NCI-H187 treated with DMSO at 0.1 percent for 48 hours (cell line): ENCODE measurements at places on chromosomes 16 and 17.

DNA sequence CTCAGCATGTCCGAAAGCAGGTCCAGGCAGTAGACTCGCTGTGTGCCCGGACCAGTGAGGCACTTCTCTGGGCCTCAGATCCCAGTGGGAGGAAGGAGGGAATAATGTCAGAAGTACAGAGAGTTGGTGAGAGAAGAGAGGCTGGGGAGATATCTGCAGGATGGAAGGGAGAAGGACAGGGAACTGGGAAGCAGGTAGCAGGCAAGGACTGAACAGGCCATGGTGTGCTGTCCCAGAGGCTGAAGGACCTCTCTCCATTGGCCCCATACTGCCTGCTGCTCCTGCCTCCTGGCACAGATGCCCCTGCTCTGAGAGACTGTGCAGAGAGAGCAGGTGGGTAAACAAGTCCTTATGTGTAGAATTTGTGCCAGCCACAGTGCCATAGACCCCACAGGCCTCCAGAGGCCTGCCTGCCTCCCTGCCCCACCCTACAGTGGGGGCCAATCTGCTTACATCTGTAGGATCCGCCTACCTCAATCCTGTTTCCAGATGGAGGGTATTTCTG is 34.2 kb upstream of the CRHR1 start:
- DNase-seq = no peak

GRCh38 chr17:16444258-16444886 is 29.0 kb downstream of the TRPV2 start:
- DNase-seq = no peak

DNA sequence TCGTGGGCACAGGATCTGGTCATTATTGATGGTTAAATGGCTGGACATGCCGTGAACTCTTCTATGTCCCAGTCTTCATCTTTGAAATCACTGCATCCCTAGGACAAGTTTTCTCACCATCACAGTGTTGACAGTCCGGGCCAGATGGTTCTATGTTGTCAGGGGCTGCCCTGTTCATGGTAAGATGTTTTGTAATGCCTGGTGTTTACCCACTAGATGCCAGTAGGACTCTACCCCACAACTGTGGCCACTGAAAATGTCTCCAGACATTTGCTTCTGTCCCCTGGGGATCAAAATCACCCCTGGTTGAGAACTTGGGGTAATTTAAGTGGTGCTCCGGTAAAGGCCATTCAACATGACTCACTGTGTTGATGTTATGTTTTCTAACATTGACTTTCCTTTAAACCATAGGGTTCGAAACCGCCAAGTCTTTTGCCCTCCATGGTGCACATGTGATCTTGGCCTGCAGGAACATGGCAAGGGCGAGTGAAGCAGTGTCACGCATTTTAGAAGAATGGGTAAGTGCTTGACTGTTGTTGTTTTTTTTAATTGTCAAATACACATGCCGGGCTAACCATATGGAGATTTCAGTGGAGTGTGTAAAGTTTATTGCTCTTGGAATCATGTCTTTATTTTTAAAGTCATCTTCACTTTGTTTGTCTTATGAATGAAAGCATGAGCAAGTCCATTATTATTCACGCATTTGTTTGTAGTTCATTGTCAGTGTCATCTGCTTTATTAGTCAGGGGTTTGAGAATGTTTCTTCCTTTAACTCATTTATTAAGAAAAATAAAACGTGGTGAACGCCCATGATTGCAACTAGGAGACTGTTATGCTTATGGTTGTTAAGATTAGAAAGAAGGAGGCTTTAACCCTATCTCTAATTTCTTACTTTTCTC is 64.6 kb downstream of the WWOX start:
- DNase-seq = no peak

GRCh38 chr17:64392300-64392699 is 1.6 kb upstream of the PECAM1 start:
- no peak for DNase-seq

DNA sequence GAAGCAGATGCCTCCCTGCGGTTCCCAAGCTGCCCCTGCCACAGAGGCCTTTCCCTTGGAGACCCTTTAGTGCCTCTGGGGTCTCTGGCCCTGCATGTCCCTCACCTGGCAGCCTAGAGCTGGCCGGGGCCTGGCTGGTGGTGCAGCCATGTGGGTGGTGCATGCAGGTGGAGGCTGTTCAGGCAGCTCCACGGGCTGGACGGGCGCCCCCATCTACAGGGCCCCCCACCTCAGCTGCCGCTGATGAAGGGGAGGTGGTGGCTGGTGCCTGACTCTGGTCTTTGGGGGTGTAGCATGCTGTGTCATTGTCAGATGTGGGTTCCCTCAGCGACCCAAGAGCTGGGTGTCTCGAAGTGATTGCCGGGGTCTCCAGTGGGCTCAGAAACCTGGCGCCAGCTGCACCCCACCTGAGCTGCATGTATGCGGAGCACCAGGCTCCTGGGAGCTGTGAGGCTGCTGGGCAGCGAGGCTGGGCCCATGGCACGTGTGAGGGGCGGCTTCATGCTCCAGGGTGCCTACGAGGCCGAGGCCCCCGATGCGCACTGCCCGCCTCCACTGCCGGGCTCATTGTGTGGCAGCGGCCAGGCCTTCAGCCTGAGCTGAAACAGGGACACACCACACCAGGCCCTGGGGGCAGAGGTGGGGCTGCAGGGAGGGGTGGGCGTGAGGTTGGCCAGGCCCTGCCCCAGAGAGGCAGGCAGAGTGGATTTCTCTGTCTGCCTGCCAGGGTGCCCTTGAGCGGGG is 57.0 kb downstream of the BAIAP2 start:
- no peak for DNase-seq

GRCh38 chr16:56936491-56936890 is 4.5 kb downstream of the HERPUD1 start:
- DNase-seq = no peak

- DNase-seq = no peak
Measured at GRCh38 chr16:57825298-57826044, 23.2 kb upstream of the KIFC3 start.

- DNase-seq = no peak
Measured at GRCh38 chr16:75376475-75377161, 56.7 kb downstream of the CFDP1 start.

- no peak for DNase-seq
Measured at GRCh38 chr17:48262982-48263730, 155.6 kb downstream of the SNX11 start.

- DNase-seq = no peak
Measured at GRCh38 chr16:62041401-62041800, 5.2 kb upstream of the CDH8 start.

- no peak for DNase-seq
Measured at GRCh38 chr17:51869387-51869786, 289.1 kb downstream of the CA10 start.

- DNase-seq = no peak
Measured at GRCh38 chr16:30185683-30186421, 2.5 kb downstream of the CORO1A start.

DNA sequence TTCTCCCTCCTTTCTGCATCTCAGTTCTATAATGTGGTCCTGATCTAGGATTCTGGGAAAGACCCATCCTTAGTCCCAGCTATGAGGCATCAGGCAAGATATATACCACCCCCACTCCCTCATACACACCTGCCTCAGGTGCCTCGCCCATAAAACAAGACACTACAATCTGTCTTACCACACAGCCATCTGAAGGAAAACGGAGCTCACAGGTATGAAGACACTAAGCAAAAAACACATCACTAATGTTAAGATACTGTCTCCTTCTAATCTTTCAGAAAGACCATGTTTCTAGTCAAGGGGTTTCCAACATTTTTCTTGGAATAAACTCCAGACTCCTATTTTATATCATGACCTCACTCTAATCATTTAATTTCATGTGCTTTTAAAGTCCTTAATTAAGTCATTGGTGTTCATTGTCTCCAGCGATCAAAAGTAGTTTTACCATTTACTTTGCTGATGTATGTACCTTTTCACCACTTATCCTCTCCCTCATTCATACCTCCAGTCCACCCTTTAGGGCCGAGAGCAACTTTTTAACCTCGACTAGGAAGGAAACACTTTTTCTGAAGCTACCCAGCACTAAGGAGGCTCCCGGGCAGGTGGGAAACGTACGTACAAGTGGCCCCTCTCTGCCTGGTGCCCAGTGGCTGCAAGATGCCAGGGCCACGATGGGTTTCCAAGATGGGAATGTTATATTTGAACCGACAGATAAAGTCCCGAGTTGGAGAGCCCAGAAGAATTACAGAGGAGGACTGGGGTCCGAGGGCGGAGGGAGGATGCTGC is 979 bp downstream of the MAP3K14 start:
- no peak for DNase-seq
